ENCODE measurements at places on chromosomes 5 and 9.
A peak's percentile ranks its signal among the peaks of the same experiment; 100 is the strongest.

- DNase-seq: no peak
Measured at GRCh38 chr5:142783601-142784341, 13.6 kb downstream of the ARHGAP26 start.

GRCh38 chr9:69945671-69946141 lies 97.9 kb upstream of the MAMDC2 start:
- no peak for DNase-seq

DNA sequence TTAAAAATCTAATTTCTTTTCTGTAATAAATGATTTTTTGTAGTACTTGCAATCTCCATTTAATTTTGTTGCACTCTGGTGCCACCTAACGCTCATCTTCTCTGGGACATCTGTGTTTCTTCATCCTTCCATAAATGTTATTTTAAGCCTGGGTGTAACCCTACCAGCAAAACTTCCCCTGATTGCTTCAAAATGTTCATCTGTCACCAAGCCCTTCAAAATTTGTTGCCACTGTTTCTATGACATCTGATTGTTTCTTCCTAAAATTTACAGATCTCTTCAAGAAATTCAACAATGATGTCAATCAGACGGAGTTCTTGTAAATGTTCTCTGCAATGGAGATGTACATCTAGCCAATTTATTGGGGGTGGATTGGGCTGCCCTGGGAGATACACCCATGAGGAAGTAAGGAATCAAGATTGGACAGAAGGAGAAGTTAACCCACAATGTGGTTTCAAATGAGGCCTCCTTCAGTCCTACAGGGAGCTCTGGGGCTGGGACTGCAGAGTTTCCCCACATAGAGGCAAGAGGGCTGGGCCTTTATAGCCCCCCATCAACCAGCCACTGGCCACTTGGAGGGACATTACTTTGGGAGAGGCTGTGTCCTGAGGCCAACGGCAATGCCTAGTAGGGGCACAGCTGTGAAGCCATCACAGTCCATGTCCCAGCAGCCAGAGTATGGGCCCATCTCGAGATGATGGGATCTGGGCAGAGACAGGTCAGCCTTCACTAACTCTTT lies 23.3 kb downstream of the MCTP1 start:
- no peak for DNase-seq

DNA sequence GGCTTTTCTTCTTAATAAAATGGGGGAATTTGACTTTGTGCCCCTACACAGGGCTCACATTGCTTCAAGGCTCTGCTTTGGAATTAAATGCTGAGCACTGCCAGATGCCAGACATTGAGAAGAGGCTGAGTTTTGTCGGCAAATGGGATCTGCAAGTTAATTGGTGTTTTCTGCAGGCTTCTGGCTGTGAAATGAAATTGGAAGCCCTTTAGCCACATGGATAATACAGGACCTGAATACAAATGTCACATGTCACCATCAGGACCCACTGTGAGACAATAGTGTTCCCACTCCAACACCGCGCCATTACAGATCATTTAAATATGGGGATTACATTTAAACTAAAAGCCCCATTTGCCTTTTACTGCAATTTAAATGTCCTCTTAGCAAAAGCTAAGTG lies 164.4 kb downstream of the ZSWIM6 start:
- DNase-seq: no peak

DNA sequence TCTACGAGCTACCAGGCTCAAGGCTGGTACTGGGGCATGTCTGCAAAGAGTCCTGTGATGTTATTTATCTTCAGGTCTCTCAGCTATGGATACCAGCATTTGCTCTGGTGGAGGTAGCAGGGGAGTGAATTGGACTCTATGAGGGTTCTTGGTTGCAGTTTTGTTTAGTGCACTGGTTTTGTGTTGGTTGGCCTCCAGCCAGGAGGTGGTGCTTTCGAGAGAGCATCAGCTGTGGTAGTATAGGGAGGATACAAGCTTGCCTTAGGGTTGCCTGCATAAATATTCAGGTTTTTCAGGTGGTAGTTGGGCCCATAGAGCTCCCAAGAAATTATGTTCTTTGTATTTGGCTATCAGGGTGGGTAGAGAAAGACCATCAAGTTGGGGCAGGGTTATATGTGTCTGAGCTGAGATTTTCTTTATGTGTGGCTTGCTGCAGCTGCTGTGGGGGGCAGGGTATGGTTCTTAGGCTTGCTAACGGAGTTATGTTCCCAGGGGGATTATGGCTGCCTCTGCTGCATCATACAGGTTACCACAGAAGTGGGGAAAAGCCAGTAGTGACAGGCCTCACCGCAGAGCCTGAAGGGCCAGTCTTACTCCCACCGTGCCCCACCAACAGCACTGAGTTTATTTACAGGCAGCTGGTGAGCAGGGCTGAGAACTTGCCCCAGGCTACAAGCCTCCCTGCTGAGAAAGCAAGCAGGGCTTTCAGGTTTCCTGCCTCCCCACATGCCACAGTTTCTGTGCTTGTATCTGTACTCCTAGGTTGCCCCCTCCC lies 9.7 kb upstream of the RIOK2 start:
- DNase-seq: no peak

DNA sequence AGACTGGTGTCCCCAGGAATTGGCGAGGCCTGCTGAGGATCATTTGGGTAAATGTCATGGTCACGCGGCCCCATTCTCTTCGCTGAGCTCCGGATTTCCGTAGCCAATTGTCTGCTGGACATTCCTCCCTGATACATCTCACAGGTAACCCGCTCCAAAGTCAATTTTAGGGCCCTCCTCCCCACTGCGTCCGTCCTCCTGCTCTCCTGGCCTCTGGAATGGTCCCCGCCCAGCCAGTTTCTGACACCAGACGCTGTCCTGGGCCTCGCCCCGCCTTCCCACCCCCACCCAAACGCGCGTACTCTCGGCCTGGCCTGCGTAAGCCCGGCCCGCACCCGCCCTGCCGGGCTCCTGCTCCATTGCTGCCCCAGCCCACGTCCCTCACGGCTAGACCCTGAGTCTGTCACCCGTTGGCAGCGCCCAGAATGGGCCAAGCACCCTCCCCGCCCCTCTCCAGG lies 202.0 kb downstream of the AUH start:
- no peak for DNase-seq

DNA sequence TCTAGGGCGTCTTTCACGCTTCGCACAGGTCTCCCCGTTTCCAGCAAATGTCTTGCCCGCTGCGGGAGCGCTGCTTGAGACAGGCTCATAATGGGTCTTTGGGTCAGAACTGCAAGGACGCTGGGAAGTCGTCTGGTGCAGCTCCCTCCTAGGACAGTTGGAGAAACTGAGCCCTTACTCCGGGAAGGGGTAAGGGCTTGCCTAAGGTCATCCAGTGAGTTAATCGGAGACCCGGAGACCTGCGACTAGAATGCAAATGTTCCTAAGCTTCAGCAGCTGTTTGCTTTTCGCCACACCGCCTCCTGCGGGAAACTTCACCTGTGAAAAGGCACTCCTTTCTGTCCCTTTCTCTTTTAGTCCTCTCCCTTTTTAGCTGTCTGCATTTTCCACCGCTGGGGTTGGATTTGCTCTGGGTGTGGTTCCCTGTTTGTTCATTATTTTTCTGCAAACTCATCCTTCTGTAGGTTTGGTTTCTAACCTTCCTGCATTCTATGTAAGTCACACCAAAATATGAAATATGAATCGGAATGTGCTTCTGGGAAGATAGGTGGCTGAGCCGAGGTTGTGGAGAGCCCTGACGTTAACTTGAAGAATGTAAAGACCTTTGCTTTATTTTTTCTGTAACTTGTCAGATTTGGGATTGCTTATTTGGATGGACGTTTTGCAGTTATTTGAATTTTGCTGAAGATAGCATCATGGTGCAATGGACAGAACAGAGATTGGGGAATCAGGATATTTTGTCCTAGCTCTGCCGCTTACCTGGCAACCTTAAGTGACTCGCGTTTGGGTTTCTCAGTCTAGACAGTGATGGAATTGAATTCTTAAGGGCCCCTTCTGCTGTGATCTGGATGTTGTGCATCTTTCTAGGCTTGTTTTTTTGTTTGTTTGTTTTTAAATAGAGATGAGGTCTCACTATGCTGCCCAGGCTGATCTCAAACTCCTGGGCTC lies 909 bp downstream of the SLC36A1 start:
- no peak for DNase-seq

DNA sequence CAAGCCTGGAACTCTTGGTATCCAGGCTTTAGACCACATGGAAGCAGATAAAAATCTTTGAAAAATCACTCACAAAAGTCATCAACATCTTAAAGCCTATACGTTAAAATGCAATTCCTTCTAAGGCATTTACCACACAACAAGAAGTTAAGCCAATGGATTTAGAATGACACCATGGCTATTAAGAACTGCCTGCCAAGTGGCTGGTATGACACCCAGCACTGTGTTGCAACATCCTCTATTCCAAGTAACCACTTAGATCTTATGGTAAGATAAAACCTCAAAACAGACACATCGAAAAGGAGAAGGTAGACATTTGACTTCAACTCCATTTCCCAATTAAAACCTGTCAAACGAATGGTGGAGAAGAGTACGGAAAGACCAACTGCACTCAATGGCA lies 344.2 kb upstream of the SLC30A5 start:
- DNase-seq: no peak

GRCh38 chr9:38024036-38024681 lies 44.9 kb downstream of the SHB start:
- no peak for DNase-seq

- no peak for DNase-seq
Measured at GRCh38 chr9:14907360-14907685, 2.9 kb downstream of the FREM1 start.

- no peak for DNase-seq
Measured at GRCh38 chr9:23492126-23493002, 333.7 kb downstream of the ELAVL2 start.

DNA sequence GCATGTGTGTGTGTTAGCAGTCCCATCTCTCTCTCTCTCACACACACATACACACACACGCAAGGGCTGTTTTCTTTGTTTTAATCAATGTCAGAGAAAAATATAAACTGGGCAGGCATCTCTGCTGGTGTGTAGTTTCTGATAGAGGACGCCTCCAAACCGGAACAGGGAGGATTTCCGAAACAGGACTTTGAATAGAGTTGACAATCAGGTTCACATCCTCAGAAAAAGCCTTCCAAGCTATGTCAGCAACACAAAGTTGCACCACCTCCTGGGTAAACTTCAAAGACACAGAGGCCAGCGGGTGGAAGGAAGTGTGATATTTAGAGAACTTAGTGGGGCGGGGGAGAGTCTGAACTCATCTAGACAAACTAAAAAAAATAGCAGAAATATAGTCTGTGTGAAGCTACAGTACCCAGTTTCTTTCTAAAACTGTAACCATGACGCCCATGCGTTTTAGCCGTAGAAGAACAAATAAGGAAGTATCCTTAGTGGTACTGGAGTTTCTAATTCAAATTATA lies 1.2 kb downstream of the ST8SIA4 start:
- DNase-seq: peak; percentile 42

- DNase-seq: no peak
Measured at GRCh38 chr5:71862087-71862486, 143.0 kb downstream of the CARTPT start.

- no peak for DNase-seq
Measured at GRCh38 chr9:106177216-106177615, 482.9 kb downstream of the TMEM38B start.

- no peak for DNase-seq
Measured at GRCh38 chr9:104276709-104277245, 182.7 kb downstream of the SMC2 start.

DNA sequence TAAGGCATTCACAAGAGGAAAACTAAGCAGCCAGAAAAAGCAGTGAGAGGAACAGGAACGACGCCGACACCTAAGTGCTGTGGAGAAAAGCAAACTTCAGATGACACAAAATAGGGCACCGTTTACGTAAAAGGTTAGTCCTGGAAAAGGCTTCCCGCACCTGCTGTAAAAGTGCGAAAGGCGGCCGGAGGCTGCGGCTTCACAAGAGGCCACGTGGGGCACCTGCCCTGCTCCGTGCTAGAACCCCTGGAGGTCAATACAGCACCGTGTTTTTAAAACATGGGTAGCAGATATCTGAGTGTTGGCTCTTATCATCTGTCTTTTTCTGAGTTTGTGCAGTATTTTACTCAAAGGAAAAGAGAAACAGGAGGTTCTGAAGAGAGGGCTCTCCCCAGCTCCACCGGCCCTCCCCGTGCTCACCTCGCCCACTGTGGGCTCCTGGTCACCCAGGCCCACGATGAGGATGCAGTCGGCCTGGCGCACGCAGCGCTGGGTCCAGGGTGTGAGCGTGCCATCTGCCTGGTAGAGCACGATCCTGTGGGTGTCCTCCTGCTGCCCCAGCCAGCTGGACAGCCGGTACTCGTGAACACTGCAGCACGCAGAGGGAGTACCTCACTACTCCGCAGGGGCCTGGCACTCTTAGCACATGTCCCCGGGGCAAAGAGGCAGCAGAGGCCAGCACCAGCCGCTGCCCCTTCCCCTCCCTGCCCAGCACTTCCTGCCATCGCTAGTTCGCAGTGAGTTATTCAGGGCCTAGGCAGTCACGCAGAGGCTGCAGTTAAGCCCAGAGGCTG lies 21.0 kb upstream of the NSMF start:
- DNase-seq: no peak

GRCh38 chr9:134475011-134475790 lies 148.9 kb downstream of the RXRA start:
- no peak for DNase-seq

GRCh38 chr5:39076757-39077728 lies 2.8 kb upstream of the RICTOR start:
- no peak for DNase-seq

GRCh38 chr5:123427281-123427680 lies 4.1 kb upstream of the CEP120 start:
- DNase-seq: no peak

GRCh38 chr9:22065431-22066200 lies 56.5 kb upstream of the CDKN2B start:
- no peak for DNase-seq

GRCh38 chr9:99103901-99104458 lies 933 bp upstream of the TGFBR1 start:
- DNase-seq: no peak

DNA sequence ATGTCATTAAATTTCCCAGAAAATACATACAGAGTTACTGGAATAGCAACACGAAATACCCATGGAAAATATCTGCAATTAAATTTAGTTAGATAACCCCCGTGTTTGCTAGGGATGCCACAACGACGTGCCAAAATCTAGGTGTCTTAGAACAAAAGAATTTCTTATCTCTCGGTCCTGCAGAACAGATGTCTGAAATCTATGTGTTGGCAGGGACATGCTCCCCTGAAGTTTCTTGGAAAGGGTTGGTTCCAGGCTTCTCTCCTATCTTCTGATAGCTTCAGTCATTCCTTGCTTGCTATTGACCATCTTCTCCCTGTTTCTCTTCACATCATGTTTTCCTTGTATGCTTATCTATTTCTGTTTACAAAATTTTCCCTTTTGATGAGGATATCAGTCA lies 1067.0 kb downstream of the CDH18 start:
- DNase-seq: no peak
